ENCODE measurements at places on chromosomes 3 and 15. TPM values are rescaled to one million over a fixed set of nuclear protein-coding genes. Genes with fewer than 3 reads are reported as not detected.

GRCh38 chr15:89785774-89786140 is 9.6 kb downstream of the MESP2 start:
- no peaks in the 10 kb centered on the region for H3K36me3 ChIP-seq
- H3K27ac ChIP-seq = no peak overlapping the region
- no peak for DNase-seq
- H3K4me1 ChIP-seq = no peaks in the 10 kb centered on the region
- H3K4me3 ChIP-seq = no peak overlapping the region

- DNase-seq = no peak
- no peak overlapping the region for H3K27ac ChIP-seq
- H3K27me3 ChIP-seq = no peaks in the 10 kb centered on the region
- H3K4me1 ChIP-seq = no peaks in the 10 kb centered on the region
- H3K4me3 ChIP-seq = no peak overlapping the region
- no peaks in the 10 kb centered on the region for H3K36me3 ChIP-seq
Observed at GRCh38 chr15:37002041-37002672, 98.2 kb downstream of the MEIS2 start.

GRCh38 chr15:48671103-48672022 is 25.9 kb upstream of the FBN1 start:
- no peak for DNase-seq
- no peaks in the 10 kb centered on the region for H3K4me1 ChIP-seq
- H3K36me3 ChIP-seq = no peaks in the 10 kb centered on the region
- no peaks in the 10 kb centered on the region for H3K27me3 ChIP-seq

GRCh38 chr3:4520033-4520816 is 27.1 kb downstream of the ITPR1 start:
- H3K4me3 ChIP-seq = no peak overlapping the region
- no peaks in the 10 kb centered on the region for H3K27me3 ChIP-seq
- no peak overlapping the region for H3K27ac ChIP-seq
- DNase-seq = no peak

GRCh38 chr3:49671291-49672288 is 2.6 kb upstream of the APEH start:
- H3K4me1 ChIP-seq = peaks cover 27% of the 10 kb centered on the region
- peak; percentile 62 for DNase-seq
- H3K27ac ChIP-seq = no peak overlapping the region

DNA sequence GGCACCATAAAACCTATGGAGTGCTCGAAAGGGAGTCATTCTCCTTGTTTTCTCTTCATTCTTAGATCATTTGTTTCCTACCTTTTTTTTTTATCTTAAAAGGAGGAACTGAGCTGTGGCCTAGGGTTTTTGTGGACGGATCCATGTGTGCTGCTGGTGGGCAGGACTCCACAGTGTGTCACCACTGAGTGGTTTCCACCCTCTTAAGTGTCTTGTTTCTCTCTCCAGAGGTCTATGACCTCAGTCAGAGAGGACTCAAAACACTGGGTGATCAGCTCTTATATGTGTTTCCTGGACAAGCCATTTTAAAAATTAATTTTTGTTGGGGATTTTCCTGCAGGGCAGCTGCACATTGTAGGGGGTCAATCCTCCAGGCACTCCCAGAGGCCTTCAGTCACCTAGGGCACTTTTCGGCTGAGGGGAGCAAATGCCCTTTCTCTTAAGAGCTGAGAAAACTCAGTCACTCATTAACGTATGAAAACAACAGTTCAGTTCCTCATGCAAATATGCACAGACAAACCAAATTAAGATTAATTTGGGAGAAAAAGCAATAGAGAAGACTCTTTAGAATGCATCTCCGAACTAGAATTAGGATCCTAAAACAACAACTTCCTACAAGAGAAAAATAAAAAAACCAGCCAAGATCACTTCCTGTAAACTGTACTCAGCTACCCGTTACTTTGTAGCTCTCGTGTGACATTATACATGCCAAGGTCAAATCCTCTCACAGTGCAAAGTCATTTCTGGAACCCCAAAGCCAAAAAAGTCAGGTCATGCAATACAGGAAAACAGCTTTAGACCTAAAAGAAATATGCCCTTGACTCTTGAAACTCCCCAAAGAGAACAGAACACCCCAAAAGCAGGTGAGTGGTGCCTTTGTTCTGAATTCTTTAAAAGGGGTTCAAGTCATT is 27.6 kb upstream of the FAM3D start:
- no peaks in the 10 kb centered on the region for H3K4me1 ChIP-seq
- no peak for DNase-seq
- no peaks in the 10 kb centered on the region for H3K36me3 ChIP-seq
- H3K4me3 ChIP-seq = no peak overlapping the region
- no peak overlapping the region for H3K27ac ChIP-seq

- H3K27me3 ChIP-seq = no peaks in the 10 kb centered on the region
- peaks cover 5% of the 10 kb centered on the region for H3K4me1 ChIP-seq
- no peak for DNase-seq
Observed at GRCh38 chr3:122102191-122102935, 47.2 kb downstream of the CD86 start.

DNA sequence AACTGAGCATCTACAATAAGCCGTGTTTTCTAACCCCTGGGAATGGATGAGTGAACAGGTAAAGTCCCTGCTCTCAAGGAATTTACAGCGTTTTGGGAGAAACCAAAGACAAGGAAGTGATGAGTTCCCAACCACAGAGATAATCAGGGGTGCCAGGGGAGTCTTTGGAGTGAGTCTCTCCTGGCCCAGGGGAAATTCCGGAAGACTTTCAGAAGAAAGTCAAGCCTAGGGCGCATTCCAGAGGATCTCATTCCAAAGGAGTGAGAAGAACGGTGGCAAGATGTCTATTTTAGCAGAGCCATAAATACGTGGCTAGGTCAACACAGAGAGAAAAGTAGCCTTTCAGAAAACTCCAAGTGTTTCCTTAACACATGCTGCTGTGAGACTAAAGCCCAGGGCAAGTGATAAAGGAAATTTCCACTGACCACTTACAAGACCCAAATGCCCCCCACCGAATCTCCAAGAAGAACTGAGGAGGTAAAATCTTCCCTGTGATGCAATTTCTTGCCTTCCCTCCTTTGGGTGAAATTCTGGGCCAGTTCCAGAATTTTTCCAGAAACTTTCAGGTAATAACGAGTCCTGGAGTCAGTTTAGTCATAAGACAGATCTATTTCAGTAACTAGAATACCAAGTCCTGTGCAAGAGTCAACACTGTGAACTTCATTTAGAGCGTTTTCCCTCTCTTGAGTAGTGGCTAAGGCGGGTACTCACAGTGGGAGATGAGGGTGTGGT is 437.4 kb downstream of the NR2F2 start:
- H3K4me3 ChIP-seq = no peak overlapping the region
- no peak for DNase-seq
- no peaks in the 10 kb centered on the region for H3K36me3 ChIP-seq
- no peaks in the 10 kb centered on the region for H3K4me1 ChIP-seq
- H3K27me3 ChIP-seq = no peaks in the 10 kb centered on the region
- H3K27ac ChIP-seq = no peak overlapping the region

- H3K27me3 ChIP-seq = no peaks in the 10 kb centered on the region
- no peaks in the 10 kb centered on the region for H3K36me3 ChIP-seq
- no peak overlapping the region for H3K4me3 ChIP-seq
- H3K4me1 ChIP-seq = peaks cover 9% of the 10 kb centered on the region
Observed at GRCh38 chr15:90348456-90348855, 3.6 kb upstream of the ZNF774 start.

GRCh38 chr3:11950576-11950975 is 53.6 kb upstream of the SYN2 start:
- no peak for DNase-seq
- H3K27me3 ChIP-seq = no peaks in the 10 kb centered on the region
- no peaks in the 10 kb centered on the region for H3K4me1 ChIP-seq
- no peaks in the 10 kb centered on the region for H3K36me3 ChIP-seq
- H3K27ac ChIP-seq = no peak overlapping the region

DNA sequence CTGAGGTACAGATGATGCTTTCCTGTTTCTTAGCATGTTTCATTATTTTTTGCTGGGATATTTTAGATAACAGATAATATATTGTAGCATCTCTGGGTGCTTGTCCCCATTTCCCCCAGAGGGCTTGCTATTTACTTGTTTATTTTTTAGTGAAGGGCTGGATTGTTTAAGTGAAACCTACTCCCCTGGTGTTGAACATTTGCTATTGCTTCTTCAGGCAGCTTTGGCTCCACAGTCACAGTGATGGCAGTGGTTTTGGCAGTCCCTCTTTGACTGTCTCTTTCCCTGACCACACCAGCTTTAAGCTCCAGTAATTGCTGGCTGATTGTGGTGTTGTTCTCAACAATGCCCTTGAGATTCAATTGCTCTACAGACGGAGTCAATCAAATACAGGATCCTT is 128.9 kb downstream of the KLF13 start:
- peaks cover 10% of the 10 kb centered on the region for H3K4me1 ChIP-seq
- no peaks in the 10 kb centered on the region for H3K36me3 ChIP-seq
- no peak overlapping the region for H3K27ac ChIP-seq
- H3K4me3 ChIP-seq = no peak overlapping the region
- no peak for DNase-seq

GRCh38 chr3:29775340-29775739 is 494.5 kb downstream of the RBMS3 start:
- H3K27ac ChIP-seq = no peak overlapping the region
- no peaks in the 10 kb centered on the region for H3K27me3 ChIP-seq
- no peaks in the 10 kb centered on the region for H3K4me1 ChIP-seq
- no peak for DNase-seq
- no peak overlapping the region for H3K4me3 ChIP-seq

- no peak overlapping the region for H3K27ac ChIP-seq
- no peaks in the 10 kb centered on the region for H3K36me3 ChIP-seq
- DNase-seq = no peak
- no peaks in the 10 kb centered on the region for H3K4me1 ChIP-seq
- no peak overlapping the region for H3K4me3 ChIP-seq
- H3K27me3 ChIP-seq = no peaks in the 10 kb centered on the region
Observed at GRCh38 chr3:116808725-116809124, 99.1 kb downstream of the TUSC7 start.

DNA sequence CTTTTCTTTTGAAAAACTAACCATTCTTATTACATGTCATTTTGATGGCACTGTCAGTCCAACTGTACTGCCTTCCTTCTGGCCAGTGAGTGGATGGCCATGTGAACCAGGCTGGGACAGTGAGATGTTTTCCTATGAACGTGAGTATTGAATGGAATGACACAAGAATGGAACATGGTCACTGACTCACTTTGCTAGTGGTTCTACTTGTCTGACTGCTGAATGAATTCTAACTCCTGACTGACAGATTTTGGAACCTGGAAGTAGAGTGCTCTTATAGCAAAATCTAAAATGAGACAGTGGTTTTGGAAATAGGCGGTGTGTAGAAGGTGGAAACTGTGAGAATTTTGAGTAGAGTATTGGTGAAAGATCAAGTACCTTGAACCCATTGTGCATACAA is 606.9 kb upstream of the KCNMB2 start:
- no peaks in the 10 kb centered on the region for H3K27me3 ChIP-seq
- no peak overlapping the region for H3K4me3 ChIP-seq
- no peak for DNase-seq
- no peaks in the 10 kb centered on the region for H3K4me1 ChIP-seq
- H3K27ac ChIP-seq = no peak overlapping the region
- H3K36me3 ChIP-seq = no peaks in the 10 kb centered on the region

GRCh38 chr15:63501256-63502089 is 2.9 kb upstream of the USP3 start:
- H3K4me3 ChIP-seq = peak overlapping the region; percentile 26
- no peak overlapping the region for H3K27ac ChIP-seq
- H3K27me3 ChIP-seq = no peaks in the 10 kb centered on the region
- DNase-seq = peak; percentile 44
- H3K36me3 ChIP-seq = no peaks in the 10 kb centered on the region

GRCh38 chr3:36013425-36013824 is 366.9 kb upstream of the STAC start:
- no peaks in the 10 kb centered on the region for H3K4me1 ChIP-seq
- no peak overlapping the region for H3K4me3 ChIP-seq
- no peaks in the 10 kb centered on the region for H3K27me3 ChIP-seq
- H3K27ac ChIP-seq = no peak overlapping the region
- no peak for DNase-seq

GRCh38 chr3:128488991-128489673 is 3.9 kb downstream of the GATA2 start:
- DNase-seq = peak; percentile 50
- H3K27ac ChIP-seq = peak overlapping the region; percentile 76
- peaks cover 34% of the 10 kb centered on the region for H3K4me1 ChIP-seq
- H3K27me3 ChIP-seq = peaks cover 67% of the 10 kb centered on the region
- H3K4me3 ChIP-seq = peak overlapping the region; percentile 37
- H3K36me3 ChIP-seq = no peaks in the 10 kb centered on the region

DNA sequence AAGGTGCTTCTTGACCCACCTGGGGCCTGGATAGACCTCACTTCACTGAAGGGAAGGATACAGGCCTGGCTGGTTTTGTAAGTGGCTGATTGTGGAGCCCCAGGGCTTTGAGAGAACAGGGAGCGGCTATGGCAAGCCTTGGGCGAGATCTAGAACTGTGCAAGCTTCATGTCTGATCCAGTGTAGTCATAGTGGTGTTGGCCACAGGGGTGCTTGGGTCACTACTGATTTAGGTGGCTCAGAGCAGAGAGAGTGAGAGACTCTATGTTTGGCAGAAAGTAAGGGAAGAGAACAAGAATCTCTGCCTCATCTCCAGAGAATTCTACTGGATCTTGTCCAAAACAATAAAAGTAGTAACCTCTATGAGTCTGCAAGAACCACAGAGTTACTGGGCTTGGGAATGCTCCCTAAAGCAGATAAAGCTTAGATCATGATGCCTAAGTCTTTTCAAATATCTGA is 394.2 kb upstream of the EPHA3 start:
- H3K4me3 ChIP-seq = no peak overlapping the region
- H3K27me3 ChIP-seq = no peaks in the 10 kb centered on the region
- H3K4me1 ChIP-seq = no peaks in the 10 kb centered on the region
- DNase-seq = no peak

- no peak overlapping the region for H3K4me3 ChIP-seq
- no peaks in the 10 kb centered on the region for H3K4me1 ChIP-seq
- H3K27ac ChIP-seq = no peak overlapping the region
Observed at GRCh38 chr15:71443538-71443937, 328.3 kb downstream of the THSD4 start.

DNA sequence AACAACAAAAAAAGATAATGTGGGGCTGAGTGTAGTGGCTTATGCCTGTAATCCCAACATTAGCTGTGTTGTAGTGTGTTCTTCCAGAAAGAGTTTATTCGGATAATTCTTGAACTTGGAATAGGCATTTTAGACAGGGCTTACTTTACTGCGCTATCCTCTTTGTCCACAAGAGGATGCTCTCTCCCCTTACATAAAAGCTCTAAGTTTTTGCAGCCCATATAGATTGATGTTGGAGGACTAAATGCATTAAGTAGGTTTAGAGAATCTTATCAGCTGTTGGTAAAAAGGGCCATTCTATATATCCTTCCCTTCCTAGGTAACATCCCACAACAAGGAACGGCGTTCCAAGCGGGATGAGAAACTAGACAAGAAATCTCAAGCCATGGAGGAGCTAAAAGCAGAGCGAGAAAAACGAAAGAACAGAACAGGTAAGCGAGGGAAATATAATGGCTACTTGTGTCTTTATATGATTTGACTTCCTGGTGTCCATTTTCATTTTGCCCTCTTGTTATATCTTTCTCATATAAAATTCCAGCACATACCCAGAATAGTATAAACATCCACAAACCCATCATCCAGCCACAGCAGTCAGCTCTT is 27.8 kb upstream of the ITPKA start:
- no peak for DNase-seq
- no peak overlapping the region for H3K4me3 ChIP-seq
- no peaks in the 10 kb centered on the region for H3K27me3 ChIP-seq

The ADAMTS9 gene
- total RNA-seq = not detected

The SLITRK3 gene
- not detected for total RNA-seq

The GOLGA6D gene
- not detected for total RNA-seq

The TMEM108 gene
- not detected for total RNA-seq

The PLAAT1 gene
- total RNA-seq = not detected

The HRG gene
- not detected for total RNA-seq

The CHRFAM7A gene
- total RNA-seq = not detected

The ADAMTS17 gene
- total RNA-seq = 1.9 TPM

The CACNA2D2 gene
- total RNA-seq = 0.73 TPM

The GCSAM gene
- 4.8 TPM for total RNA-seq

All from CD8-positive, alpha-beta memory T cell (primary cell).